ENCODE measurements at places on chromosomes 4 and X.

DNA sequence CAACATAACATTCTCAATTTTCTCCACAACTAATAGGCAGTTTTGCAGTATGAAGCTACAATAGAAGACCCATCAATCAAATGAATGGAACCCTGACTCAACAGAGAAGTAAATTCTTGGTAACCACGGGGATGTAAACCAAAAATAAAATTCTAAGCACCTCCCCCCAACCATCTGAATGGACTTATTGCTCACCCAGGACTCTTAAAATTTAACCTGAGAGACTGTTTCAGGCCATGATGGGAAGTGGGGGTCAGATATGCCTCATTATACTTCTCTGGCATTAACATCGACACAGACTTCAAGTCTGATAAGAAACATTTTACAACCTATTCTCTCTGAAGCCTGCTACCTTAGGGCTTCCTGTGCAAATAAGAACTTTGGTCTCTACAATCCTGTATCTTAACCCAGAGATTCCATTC lies 620.9 kb downstream of the TLL1 start:
- no peak for DNase-seq

GRCh38 chrX:150683536-150684146 lies 9.6 kb upstream of the MTMR1 start:
- DNase-seq, result peak; percentile 65

GRCh38 chr4:100657187-100657586 lies 139.4 kb upstream of the EMCN start:
- DNase-seq, result no peak

DNA sequence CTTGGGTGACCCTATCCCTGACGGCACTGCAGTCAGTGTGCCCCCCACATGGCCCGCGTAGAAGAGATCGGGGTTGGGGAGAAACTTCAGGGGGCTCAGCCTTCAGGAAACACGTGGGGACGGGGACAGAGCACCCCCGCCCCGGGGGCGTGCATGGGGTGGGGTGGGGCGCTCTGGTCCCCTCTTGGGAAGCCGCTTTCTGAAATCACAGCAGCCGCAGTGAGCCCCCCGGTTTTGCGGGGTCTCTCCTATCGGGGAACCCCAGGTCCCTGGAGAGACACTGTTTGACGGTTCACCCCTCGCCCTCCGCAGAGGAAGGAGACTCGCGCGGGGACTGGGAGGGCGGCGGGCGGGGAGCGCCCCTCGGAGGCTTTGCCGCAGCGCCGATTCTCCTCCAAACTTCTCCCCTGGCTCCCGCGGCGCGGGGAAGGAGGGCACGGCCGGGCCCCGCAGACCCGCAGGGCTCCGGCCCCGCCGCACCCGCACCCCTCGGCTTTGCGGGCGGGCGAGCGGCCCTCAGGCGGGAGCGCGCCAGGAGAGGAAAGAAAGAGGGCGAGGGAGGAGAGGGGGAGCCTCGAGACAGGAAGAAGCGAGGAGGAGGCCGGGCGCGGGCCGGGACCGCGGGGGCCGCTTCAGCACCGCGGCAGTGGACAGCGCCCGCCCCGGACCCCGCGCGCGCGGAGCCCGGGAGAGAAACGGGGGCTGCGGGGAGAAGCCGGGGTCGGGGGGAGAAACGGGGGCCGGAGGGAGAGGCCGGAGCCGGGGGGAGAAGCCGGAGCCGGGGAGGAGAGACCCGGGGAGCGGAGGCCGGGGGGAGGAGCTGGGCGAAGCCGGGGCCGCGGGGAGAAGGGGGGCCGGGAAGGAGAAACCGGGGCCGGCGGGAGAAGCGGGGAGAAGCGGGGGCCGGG lies 612 bp downstream of the CPLX1 start:
- DNase-seq, result peak; percentile 27

DNA sequence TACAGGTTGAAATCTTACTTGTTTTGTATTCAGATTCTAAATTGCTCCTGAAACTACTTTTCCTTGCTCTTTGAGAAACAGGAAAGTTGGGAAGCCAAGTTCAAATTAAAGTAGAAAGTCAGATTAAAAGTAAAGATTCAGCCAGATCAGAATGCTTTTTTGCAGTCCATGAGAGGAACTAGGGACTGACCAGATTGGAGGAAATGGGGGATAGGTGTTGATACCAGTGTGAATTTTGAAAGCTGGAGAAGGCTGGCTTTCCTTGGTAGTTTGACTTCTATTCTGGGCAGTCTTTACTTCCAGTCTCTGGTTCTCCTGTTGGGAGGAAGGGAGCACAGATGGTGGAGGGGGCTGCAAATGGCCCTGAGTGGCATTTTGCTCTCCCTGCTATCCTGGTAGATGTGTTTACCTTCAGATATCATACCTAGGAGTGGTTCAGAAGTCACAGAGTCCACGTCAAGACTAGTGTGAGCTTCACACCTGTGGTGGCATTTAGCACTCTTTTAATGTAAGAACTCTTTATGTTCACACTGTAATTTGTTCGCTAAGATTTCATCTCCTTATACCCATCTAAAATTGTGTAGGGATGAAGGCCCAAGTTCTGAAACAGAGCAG lies 68.8 kb downstream of the FNIP2 start:
- DNase-seq, result no peak

- DNase-seq, result no peak
These were observed 1.5 kb downstream of the HPRT1 start for GRCh38 chrX:134461437-134461836.

- DNase-seq, result no peak
These were observed 90.6 kb upstream of the MAB21L2 start for GRCh38 chr4:150491132-150492049.

GRCh38 chr4:155541716-155542115 lies 124.9 kb upstream of the GUCY1A1 start:
- no peak for DNase-seq

GRCh38 chr4:165124488-165124887 lies 11.8 kb upstream of the TMEM192 start:
- DNase-seq, result no peak

DNA sequence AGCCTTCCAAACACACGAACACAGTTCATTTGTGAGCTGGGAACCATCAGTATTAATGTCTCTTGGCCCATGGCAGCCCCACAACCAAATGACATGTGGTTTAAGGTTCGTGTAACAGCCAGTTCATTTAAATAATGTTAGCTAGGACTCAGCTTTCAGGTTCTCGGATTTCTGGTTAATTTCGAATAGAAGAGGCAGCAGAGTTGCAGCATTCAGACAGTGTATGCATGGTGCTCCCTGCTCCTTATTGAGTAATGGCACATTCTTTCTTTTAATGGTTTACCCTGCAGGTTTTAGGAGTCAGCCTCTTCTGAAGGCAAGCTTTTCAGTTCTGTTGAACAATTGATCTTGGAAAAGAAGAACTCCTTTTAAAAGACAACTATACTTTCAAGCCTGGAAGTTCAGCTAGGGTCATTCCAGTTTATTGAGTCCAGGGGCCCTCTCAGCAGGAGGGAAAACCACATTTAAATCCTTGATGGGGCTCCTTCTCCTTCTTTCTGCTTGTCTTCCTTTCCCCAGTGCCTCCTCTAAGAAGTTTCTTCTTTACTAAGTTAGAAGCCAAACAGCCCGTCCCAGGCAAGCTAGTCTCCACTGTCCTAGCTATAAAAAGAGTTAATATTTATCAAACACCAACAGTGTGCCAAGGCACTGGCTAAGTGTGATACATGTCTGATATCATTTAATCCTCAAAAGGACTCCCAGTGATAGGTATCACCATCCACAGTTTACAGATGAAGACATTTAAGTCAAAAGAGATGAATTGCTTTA lies 5.0 kb upstream of the RNF175 start:
- DNase-seq, result no peak

- DNase-seq, result no peak
These were observed 204.6 kb downstream of the RBM46 start for GRCh38 chr4:154985673-154986072.

- DNase-seq, result no peak
These were observed 66.1 kb upstream of the HGFAC start for GRCh38 chr4:3375688-3376087.

DNA sequence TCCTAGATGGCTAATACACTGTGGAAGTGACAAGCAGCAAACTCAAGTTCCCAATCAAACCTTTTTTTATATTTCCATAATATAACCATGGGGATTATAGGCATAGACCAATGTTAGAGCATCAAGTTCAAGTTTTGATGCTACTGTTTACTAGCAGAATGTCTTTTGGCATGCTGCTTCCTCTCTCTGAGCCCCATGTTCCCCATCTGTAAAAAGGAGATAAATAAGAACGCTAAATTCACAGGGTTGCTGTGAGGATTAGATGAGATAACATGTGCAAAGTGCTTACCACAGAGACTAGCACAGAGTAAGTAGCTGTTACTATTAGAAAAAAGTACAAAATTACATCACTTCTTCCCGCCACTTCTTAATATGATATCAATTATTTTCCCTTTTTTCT lies 18.0 kb downstream of the MBNL3 start:
- no peak for DNase-seq

DNA sequence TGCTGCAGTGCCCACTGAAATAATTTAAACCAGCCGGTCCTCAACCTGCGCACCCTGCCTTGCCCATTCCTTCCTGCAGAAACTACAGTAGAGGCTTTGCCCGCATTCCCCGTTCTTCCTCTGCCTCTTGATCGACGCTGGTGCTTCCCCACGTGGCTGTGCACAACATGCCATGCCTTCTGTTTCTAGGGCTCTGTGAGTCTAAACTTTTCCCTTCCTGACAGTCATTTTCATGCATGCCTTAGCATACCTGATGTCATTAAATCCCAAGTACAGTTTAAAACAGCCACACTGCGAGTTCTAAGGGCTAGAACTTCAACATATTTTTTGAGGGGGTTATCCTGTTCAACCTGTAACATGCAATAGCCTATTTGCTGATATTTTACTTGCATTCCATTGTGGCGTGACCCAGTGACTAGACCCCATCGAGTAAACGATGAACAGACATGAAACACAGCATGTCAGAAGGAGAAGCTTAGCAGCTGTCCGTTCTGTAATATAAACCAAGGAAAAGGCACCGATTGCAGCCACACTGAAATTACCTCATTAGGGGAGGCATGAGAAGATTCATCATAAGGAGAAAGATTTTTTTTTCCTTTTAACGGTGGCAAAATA lies 232.5 kb downstream of the ARHGAP10 start:
- no peak for DNase-seq

DNA sequence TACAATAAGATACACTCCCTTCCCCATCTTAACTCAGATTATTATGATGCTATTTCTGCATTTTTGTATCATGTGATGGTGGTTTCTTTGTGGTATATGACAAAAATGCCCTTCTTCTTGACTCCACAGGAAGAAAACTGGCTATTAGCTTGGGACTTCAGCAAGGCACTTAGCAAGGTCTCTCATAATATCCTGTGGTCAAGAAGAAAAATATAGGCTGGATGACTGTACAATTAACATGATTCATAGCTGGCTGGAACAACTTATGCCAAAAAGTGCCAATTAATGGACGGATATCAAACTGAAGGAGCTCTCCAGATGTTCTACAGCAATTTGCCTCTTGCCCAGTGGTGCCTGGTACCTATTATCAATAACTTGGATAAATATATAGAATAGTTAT lies 2.3 kb upstream of the MID1IP1 start:
- DNase-seq, result no peak

GRCh38 chrX:95076449-95076848 lies 1402.4 kb downstream of the FAM133A start:
- no peak for DNase-seq

GRCh38 chrX:115589419-115589818 lies 28.4 kb downstream of the PLS3 start:
- DNase-seq, result no peak

- DNase-seq, result no peak
These were observed 2.5 kb upstream of the TMPRSS11D start for GRCh38 chr4:67886281-67886680.

- DNase-seq, result no peak
These were observed 77.6 kb downstream of the PPP3CA start for GRCh38 chr4:101269682-101270081.

DNA sequence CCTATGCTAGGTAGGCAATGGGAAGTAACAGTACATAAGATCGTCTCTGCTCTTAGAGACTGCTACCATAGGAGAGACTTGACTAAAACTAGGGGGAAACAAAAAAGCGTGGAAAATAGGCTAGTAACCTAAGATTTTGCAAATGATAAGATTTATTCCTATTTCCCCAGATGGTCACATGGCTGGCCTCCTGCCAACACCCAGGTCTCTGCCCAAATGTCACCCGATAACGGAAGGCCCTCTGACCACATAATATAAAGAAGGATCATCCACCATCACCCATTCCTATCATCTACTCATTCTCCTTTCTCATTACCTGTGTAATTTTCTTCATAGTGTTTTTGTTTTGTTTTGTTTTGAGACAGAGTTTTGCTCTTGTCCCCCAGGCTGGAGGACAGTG lies 4.7 kb downstream of the LAMP2 start:
- DNase-seq, result no peak

- no peak for DNase-seq
These were observed 60.5 kb upstream of the PGRMC2 start for GRCh38 chr4:128347930-128348660.

- peak; percentile 70 for DNase-seq
These were observed 478 bp upstream of the PLXNA3 start for GRCh38 chrX:154457491-154458115.

- peak; percentile 89 for DNase-seq
These were observed 12.0 kb downstream of the ACOX3 start for GRCh38 chr4:8428288-8429097.

GRCh38 chr4:99714179-99714578 lies 56.6 kb upstream of the C4orf54 start:
- no peak for DNase-seq

GRCh38 chr4:76974150-76974549 lies 24.6 kb downstream of the SEPTIN11 start:
- no peak for DNase-seq

DNA sequence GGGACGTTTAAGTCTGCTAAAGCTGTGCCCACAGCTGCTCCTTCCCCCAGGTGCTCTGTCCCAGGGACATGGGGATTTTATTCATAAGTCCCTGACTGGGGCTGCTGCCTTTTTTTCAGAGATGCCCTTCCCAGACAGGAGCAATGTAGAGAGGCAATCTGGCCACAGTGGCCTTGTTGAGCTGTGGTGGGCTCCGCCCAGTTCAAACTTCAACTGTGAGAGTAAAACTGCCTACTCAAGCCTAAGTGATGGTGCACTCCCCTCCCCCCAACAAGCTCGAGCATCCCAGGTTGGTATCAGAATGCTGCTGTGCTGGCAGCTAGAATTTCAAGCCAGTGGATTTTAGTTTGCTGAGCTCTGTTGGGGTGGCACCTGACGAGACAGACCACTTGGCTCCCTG lies 1371.4 kb downstream of the ADGRL3 start:
- no peak for DNase-seq

- DNase-seq, result no peak
These were observed 1215.3 kb downstream of the PCDH18 start for GRCh38 chr4:136316961-136317360.

GRCh38 chr4:30945586-30945985 lies 225.4 kb downstream of the PCDH7 start:
- DNase-seq, result no peak

- no peak for DNase-seq
These were observed 96.4 kb upstream of the TRPC5OS start for GRCh38 chrX:111779582-111779981.

DNA sequence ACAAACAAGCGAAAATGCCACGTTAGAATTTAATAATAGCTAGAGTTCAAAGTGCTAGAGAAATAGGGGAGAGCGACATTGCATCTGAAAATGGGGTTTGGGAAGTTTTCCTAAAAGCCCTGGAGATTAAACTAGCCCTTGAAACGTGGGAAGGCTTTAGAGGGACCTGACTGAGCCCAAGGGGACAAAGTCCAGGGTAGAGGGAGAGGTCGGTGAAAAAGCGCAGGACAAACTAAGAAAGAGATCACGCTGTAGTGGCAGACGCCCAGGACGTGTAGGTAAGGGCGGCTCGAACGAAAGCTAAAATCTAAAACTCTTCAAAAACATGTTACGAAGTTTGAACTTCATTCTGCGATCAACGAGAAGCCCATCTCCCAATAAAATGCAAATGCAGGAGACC lies 1.1 kb upstream of the ATP11C start:
- no peak for DNase-seq

GRCh38 chr4:135684001-135684400 lies 1482.4 kb upstream of the PABPC4L start:
- DNase-seq, result no peak

Measured in CD4-positive, alpha-beta memory T cell (primary cell).